Endothelial cell (in vitro differentiated cells): ENCODE measurements at places on chromosomes 5 and 9.
A peak's percentile ranks its signal among the peaks of the same experiment; 100 is the strongest.

DNA sequence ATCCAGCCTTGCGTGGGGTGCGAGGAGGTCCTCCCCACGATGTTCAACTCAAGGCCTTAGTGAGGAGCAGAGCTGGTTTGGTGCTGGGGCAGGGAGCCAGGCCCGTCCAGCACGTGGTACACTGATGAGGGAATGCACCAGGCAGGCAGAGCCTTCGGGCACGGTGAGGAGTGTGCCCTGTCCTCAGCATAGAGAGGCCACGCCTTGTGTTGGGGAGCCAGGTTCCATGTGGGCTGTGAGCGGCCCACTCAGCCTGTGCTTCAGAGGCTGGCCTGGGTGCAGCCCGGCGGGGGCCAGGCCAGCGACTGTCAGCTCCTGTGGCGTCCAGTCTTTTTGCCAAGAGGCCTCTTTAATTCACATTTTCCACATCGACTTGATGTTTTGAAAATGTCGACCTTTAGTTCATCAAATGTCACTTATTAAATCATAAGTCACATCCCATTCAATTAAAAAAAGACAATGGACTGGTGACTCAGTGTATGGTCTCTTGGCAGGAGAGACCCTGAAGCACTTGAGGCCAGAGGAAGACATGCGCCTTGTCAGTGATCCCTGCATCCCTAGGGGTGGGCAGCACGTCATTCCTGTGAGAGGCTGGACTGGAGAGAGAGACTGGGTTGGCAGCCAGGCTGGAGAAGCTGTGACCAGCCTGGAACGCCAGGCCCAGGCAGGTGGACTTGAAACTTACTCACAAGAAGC is 21.7 kb downstream of the ERGIC1 start:
- no peak for DNase-seq

DNA sequence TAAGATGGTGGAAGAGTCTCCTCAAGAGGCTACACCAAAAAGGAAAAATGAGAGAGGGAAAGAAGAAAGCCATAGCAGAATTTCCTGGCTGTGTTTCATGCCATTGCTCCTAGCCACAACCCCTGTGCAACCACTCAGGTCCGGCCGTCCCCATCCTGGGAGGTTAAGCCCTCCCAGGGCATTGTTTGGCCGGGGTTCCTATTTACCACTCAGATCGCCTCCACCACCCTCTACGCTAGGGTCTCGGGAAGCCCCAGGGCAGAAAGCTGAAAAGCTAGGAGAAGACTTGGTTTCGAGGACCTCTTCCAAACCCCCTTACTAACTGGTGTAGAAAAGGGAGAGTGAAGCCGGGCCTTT is 715 bp downstream of the RC3H2 start:
- peak; percentile 58 for DNase-seq

DNA sequence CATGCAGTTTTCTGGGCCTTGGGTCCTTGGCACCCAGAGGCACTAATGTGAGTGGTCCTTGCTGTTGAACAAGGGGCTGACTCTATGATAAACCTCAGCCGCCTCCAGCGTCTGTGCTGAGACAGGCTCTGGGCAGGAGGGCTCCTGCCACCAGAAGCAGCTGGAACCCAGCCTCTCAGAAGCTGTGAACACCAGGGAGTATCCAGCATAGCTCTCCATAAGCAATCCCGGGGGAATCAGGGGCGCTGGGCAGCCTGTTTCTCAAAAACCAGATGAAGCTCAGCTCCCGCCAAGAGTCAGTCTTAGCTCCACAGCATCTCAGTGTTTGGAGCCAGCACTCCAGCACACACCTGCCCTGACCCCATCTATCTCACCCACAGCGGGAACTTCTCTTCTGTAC is 170.2 kb downstream of the HSPA4 start:
- no peak for DNase-seq

- peak; percentile 52 for DNase-seq
Measured at GRCh38 chr5:167049043-167049663, 1242.3 kb upstream of the WWC1 start.

- DNase-seq = no peak
Measured at GRCh38 chr9:104604801-104605200, 626 bp downstream of the OR13C2 start.

DNA sequence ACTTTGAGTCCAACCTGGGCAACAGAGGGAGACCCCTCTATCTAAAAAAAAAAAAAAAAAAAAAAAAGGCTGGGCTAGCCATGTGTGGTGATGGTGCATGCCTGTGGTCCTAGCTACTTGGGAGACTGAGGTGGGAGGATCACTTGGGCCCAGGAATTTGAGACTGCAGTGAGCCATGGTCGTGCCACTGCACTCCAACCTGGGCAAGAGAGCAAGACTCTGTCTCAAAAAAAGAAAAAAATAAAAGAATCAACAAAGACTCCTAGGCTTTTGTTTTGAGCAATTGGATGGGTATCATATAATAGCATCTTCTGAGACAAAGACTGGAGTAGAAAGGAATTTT is 481.7 kb upstream of the PAPPA start:
- no peak for DNase-seq

DNA sequence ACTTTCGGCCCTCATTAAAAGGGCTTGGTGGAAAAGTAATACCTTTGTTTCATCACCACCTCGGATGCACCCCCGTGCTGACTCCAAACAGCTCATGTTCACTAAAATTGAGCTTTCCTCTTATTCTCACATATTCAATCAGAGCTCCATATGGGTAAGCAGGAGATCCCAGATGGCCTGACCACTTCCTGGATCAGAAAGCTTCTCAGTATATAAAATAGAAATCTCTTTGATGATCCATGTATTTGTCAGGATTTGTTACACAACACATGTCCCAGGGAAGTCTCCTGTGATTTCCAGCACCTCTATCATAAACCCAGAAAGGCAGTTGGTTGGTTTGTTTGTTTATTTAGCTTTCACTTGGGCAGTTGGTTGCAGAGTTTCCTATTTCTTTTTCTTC is 402.0 kb downstream of the MLLT3 start:
- DNase-seq = no peak

DNA sequence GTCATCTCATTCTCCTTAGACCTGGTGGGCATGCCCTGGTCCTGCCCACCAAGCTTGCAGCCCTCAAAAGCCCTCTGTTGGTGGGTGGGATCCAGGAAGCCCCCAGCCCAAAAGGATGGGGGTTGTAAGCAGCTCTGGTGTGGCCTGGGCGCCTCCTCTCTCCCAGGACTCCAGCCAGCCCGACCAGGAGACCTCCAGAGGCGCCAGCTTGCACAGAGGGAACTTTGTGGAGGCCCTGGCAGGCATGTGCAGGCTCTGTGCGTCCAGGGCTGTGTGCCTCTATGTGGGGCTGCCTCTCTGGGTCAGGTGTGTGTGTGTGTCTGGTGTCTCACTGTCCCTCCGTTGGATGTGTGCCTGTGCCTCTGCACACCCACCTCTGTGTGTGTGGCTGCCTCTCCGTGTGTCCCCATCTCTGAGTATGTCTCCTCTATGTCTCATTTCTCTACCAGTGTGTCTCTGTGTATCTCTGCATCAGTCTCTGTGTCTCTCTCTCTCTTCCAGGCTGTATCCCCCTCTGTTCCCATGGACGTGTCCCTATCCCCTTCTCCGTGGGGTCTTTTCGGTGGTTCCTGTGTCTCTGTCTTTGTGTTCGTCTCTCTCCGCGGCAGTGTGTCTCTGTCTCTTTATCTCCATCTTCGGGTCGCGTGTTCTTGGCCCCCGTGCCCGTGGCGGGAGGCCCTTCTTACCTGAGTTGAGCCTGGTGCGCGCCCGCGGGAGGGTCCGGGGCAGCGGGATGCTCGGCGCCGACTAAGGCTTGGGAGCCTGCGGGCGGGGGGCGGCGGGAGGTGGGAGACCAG is 501 bp downstream of the ENHO start:
- DNase-seq = no peak

DNA sequence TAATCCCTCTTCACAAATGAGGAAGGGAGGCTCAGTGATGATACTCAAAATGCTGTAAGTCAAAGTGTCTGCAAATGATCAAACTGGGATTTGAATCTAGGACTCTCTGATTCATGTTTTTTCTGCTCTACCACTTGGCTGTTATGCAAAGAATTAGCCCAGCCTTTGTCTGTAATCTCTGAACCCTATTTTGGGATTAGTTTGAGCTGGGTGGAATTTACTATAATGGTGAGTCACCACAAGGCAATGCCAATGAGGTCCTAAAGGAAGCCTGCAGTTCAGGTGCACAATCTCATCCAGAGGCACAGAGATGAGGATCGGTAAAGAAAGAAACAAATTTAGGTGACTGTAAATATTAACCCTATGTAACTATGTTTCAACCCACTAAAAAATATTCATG is 29.2 kb downstream of the RFK start:
- DNase-seq = no peak

GRCh38 chr9:133534346-133535291 is at the start of gene ADAMTSL2:
Gene ADAMTSL2, plus strand, starts transcription at chr9:133534704. Its CDS starts 2,009 bp downstream, at chr9:133536713.
- DNase-seq = peak; percentile 52

DNA sequence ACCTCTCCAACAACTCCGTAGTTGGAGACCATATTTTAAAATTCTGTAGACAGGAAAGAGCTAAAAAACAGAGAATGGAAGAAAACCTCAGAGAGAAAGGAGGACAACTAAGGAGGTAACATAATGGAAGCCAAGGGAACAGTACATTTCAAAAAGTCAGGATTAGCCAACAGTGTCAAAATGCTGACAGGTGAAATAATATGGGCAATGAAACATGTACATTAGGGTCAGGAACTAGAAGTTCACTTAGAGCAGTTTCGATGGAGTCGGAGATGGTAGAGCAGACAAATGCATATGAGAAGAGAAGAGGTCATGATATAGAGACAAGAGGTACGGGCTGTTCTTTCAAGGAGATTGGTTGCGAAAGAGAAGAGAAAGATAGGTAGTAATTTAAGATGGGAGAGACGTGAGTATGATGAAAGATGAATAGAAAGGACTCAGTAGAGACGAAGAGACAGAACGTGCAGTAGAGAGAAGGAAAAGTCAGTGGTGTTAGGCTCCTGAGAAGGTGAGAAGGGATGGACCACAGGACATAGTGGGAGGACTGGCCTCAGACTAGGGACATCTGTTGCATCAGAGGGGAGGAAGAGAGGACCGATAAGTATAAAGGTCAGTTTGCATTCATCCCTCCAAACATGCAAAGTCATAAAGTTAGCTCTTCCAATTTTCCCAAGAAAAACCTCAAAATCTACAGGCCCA is 25.6 kb downstream of the NRG2 start:
- no peak for DNase-seq

GRCh38 chr5:131068893-131069643 is 96.0 kb downstream of the HINT1 start:
- DNase-seq = no peak

DNA sequence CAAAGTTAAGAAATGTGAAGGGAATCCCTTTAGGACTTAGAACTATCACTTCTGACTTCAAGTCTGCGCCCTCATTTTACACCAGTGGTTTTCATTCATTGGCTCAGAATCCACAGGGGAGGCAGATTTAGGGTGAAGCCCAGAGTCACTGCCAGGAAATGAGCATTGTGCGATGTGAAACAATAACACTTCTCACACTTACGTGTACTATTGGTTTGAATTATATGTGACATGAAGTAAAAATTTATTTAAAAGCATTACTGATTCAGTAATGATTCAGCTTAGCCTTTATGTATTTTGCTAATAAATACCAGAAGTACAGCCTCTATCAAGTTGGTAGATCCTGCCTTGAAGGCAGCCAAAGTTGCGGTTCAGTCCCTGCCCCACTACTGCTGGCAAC is 98.6 kb downstream of the PAM start:
- DNase-seq = no peak

GRCh38 chr9:80707120-80707519 is 982.2 kb downstream of the TLE1 start:
- DNase-seq = no peak

DNA sequence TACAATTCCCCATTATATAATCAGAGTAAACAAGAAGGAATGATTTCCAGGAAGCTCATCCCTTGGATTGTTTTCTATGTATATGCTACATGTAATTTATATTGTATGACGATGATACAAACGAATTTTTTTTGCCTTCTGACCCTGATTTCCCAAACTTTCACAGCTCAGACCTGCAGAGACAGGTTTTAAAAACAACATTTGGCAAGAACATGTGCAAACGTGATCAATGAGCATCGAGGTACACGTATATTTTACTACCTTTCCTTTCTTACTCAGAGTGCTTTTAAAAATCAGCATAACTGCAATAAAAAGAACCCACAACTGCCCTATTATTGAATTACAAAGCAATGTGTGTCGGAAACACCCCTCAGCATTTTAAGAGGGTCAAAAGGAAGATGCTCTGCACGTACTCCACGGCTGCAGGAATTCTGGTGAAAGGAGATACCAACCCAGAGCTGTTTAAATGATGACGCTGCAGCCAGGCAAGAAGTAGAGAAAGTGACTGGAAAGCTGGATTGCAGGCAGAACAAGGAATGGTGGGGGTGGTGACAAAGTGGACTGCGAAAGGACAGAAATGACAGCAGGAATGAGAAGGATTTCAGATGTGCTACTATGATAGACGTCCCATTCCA is 533.5 kb downstream of the RAB3C start:
- no peak for DNase-seq
